T-helper 1 cell (primary cell): ENCODE measurements at places on chromosomes 13 and 19.

DNA sequence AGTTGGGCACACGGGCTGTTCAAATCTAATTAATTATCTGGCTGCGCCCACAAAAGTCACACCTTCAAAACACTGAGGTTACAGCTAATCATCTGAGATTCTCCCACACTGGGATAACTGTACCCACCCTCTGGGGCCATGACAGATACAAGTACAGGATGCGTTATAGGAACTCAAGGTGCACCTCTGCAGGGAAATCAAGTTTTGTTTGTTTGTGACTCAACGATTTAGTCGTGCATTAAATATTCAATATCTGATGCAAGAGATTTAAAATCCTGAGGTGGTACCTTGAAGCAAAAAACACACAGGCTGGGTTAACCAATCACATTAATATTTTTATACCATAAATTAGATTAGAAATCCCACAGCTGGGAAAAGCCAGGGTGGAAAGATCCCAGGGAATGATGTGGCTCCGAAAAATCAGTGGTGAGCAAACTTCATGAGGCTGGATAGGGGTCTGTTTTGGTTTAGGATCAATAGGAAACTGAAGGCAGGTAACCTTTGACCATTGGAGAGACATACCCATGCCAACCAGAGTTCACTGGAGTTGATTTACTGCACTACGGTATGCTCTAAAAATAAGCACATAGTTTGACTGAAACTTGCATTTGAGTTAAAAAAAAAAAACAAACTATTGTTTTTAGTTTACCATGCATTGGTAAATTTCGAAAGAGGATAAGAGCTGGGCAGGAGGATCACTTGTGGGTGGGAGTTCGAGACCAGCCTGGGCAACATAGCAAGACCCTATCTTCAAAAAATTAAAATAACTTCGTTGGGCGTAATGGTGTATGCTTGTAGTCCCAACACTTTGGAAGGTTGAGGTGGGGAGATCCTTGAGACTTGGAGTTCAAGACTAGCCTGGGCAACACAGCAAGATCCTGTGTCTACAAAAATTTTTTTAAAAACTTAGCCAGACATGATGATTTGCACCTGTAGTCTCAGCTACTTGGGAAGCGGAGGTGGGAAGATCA is 23.9 kb upstream of the CEBPG start:
- no peak for DNase-seq

DNA sequence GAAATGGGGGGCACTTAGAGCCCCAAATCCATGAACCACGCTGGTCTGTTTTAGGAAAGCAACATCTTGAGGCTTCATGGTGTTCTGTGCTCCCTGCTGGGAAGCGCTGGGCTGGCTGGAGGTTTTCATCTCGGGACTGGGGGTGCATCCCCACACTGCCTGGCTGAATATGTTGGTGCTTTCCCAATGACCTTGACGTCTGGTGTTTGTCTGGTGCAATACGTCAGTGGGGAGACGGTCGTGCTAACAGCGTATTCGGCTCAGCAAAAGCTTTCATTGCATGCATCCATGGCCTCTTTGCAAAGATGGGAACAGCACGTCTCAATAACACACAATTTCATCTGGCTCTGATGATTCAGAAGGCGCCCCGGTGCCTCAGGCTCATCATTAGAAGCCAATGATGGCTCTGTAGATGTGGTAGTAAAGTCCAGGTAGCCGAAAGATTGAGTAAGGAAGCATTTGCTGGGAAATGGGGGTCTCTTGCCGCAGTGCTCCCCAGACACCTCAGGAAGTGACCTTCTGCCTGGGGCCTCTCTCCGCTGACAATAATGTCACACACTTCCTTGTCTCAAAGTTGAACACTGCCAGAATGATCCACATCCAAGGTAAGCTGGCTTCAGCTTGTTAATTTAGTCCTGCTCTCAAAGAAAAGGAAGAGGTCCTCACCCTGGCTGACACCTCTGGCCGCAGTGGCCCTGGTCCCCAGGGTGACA is 97.7 kb downstream of the ING1 start:
- DNase-seq = no peak

DNA sequence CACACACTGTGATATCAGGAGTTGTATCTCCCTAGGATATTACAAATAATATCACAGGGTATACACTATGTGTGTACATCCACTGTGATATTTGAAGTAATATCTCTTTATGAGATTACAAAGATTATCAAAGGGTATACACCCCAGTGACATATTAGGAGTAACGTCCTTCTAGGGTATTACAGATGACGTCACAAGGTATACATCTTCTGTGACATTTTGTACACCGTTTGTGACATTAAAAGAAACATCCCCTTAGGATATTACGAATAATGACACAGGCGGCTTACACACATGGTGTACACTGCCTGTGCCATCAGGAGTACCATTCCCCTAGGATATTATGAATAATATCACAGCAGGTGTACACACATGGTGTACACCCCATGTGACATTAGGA is 13.4 kb upstream of the RGCC start:
- DNase-seq = no peak

GRCh38 chr13:24165746-24166145 is 5.2 kb downstream of the SPATA13 start:
- DNase-seq = no peak

DNA sequence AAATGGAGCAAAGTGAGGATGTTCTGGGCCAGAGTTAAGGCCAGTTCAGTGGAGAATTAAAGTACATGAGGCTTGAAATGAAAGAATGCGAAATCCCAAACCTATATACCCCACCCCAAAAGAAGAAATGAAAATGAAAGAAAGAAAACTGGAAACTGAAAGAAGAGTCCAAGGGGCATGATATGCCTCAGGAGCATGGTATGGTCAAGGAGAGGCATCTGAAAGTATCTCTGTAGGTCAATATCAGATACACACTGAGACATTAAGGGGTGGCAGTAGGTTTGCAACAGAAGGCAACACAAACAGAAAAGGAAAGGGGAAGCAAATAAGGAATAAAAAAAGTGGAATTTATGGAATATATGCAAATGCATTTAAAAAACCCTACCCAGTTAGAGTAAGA is 166.5 kb downstream of the COG6 start:
- DNase-seq = no peak

GRCh38 chr13:92560883-92561282 is 665.7 kb upstream of the GPC6 start:
- no peak for DNase-seq

DNA sequence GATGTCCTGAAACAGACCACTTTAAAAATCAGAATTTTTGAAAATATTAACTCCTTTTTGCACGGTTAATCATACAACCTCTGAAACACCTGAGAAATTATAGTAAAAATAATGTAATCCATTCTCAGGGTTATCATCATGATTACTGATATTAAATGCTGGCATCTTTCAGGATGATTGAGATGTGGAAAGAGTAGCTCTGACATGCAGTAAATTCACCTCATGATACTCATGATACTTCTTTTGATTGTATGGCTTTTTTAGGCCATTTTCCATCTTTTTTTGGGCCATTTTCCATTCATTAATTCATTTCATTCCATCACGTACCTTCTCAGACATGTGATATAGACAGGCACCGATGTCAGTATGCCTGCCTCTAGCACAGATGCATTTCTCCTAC is 85.1 kb downstream of the FGF14 start:
- DNase-seq = no peak

- DNase-seq = no peak
These were observed 250.5 kb downstream of the TEX29 start for GRCh38 chr13:111570911-111571310.

DNA sequence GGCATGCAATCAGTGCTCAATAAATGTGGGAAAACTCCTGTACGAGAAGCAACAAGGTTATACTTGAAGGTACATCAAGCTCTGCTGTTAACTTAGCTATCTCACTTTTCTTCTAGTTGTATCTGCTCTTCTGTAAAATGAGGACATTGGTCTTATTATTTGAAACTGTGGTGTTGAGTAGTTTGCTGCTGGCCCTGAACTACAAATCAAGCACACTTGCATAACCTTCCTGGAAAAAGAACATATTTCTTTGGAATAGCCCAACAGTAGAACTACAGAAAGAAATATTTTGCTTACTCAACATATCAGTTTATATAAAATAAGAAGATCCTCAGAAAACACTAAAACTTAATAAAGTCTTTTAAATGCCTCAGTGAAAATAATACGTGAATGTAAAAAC is 203.0 kb downstream of the KCTD12 start:
- DNase-seq = no peak

- DNase-seq = no peak
These were observed 89.9 kb upstream of the STARD13 start for GRCh38 chr13:33375421-33375820.

GRCh38 chr19:6032827-6033226 is 54.9 kb upstream of the RANBP3 start:
- DNase-seq = no peak

- DNase-seq = no peak
These were observed 284.3 kb downstream of the FOXO1 start for GRCh38 chr13:40381935-40382764.

- DNase-seq = no peak
These were observed 405.1 kb downstream of the DACH1 start for GRCh38 chr13:71461892-71462291.

GRCh38 chr13:45215392-45216077 is 14.7 kb upstream of the KCTD4 start:
- DNase-seq = no peak

- DNase-seq = no peak
These were observed 2.8 kb upstream of the SLC25A15 start for GRCh38 chr13:40786568-40786996.

DNA sequence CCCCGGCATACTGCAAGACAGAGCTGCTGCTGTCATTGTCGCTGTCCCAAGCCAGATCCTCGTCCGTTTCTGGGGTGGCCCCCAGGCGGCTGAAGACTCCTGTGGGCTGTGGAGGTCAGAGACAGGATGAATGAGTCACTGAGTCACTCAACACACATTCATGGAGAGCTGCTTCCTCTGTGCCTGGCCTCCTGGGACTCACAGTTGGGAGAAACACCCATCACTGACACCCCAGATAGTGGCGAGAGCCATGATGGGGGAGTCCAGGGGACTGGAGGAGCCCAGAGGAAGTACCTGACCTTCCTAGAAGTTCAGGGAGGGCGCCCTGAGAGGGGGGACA is 26.0 kb downstream of the C19orf47 start:
- no peak for DNase-seq

GRCh38 chr19:15252398-15253018 is 20.3 kb upstream of the EPHX3 start:
- DNase-seq = no peak

- DNase-seq = no peak
These were observed 600 bp upstream of the CAPN12 start for GRCh38 chr19:38744874-38745273.

GRCh38 chr19:46493236-46494145 is 2.2 kb downstream of the PNMA8B start:
- peak; percentile 20 for DNase-seq

GRCh38 chr13:94031609-94032008 is 447.9 kb downstream of the DCT start:
- DNase-seq = no peak

- DNase-seq = peak; percentile 90
These were observed 5.3 kb upstream of the CD79A start for GRCh38 chr19:41871573-41872383.

DNA sequence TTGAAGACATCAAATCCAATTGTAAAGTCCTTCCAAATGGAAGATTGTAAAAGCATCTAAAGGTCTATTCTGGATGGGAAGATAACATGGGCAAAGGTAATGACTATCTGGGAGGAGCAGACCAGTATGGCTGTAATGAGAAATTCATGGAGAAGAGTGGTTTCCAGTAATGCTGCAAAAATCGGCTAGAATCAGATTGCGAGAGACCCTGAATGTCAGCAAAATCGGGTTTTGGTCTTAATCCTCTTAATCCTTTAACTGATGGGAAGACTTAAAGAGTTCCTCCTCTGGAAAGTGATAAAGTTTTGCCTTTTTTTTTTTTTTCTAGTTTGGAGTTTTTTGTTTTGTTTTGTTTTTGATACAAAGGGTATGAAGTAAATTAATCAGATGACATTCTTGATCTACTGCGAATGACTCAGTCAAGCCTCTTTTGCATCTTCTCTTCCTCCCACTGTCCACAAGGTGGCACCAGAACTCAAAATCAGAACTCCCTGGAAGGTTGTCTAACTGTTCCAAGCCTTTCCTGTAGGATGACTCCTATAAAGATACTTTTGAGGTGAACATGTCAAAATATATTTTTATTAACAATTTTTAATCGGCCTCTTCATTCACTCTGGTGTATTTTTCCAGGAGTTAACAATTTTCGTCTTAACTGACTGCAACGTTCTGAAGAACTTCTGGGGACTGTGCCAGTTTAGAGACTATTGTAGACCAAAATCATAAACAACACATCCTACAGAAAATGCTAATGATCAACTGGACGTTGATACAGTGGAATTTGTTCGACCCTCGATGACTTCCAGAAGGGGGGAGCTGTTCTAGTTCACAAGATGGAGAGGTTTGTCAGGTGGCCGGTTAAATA is 213.3 kb upstream of the MIR17HG start:
- no peak for DNase-seq

DNA sequence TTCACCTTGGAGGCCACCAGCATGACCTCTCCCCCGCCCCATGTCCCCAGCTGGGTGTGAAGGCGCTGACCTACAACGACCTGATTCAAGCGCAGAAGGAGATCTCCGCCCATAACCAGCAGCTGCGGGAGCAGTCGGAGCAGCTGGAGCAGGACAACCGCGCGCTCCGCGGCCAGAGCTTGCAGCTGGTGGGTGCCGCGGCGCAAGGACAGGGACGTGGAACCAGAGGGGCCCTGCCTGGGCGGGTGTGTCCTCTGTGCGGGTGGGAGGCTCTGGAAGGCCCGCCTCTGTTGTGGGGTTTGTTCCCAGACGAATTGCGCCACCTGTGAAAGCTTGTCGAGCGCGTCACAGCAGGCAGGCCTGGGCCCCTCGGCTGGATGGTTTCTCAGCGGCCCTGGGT is 22.3 kb downstream of the PLEKHJ1 start:
- DNase-seq = no peak

GRCh38 chr13:36954542-36954941 is 34.5 kb upstream of the SMAD9 start:
- DNase-seq = no peak

DNA sequence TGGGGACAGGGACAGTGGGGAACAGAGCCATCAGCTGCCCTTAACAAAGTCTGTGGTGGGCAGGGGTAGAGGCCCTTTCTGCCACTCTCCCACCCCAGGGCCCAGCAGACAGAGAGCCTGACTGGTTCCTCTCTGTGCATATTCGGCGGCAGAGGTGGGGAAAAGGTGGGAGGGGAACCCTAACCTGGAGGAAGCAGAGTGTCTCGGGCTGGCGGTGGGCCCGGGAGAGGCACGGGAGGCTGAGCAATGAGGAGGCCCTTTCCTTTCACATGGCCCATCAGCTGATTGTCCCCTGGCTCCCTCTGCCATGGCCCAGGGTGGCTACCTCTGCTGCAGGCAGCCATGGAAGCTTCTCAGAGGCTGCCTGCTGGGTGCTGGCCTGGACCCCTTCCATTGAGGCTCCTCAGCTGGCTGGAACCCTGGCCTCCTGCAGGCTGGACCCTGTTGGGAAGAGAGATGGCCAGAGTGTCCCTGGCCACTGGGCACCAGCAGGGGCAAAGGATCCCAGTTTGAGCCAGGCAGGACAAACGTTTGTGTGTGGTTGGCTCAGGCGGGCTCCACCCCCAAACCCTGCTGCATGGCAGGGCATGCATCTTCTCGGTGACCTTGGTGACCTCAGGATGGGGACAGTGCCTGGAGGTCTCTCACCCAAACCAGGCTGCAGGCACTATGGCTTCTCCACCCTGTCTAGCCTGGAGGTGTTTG is 202.8 kb upstream of the ZNF536 start:
- DNase-seq = no peak

- DNase-seq = no peak
These were observed 428.5 kb downstream of the IRS2 start for GRCh38 chr13:109357751-109358471.
